Amygdala (tissue), 56 donors: ENCODE measurements at places on chromosomes 3 and 15.

- no peak for DNase-seq
Measured at GRCh38 chr3:187165144-187165543, 25.8 kb upstream of the RPL39L start.

DNA sequence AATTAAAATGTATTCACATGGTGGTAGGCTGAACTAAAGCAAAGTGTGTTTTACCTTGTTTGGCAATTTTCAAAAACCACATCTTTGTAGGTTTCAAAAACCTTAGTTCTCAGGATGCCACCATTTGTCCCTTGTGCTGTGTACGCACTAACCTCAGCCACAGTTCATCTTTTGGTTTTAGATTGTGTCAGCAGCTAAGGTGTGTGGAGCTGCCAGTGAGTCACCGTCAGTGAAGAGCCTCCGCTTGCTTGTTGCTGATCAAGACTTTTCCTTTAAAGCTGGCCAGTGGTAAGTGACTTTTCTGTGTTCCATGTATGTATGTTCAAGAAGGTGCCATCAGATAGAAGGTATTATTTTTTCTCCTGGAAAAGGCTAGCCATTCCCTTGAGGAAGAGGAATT lies 21.1 kb downstream of the OXNAD1 start:
- no peak for DNase-seq

- no peak for DNase-seq
Measured at GRCh38 chr15:98745650-98746374, 97.5 kb downstream of the IGF1R start.

- no peak for DNase-seq
Measured at GRCh38 chr3:170372190-170372879, 14.8 kb downstream of the SKIL start.

- no peak for DNase-seq
Measured at GRCh38 chr15:65906396-65906795, 37.1 kb downstream of the RAB11A start.

- DNase-seq, result no peak
Measured at GRCh38 chr15:69754313-69754712, 301.7 kb downstream of the RPLP1 start.

DNA sequence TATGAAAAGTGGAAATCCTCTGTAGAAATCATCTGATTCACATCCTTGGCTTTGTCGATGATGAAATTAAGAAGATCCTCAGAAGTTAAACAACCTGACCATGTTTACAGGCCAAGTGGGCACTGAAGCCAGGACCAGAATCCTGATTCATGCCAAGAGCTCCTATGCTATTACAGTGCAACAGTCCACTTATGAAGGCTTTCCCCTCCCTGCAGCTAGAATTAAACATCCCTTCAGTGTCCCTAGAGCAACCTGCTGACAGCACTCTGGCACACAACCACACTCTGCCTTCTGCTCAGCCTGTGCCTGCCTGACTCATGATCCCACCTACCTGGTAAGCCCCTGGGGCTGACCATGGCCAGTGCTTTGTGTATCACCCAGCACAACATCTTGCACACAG lies 33.8 kb downstream of the TXNRD3 start:
- DNase-seq, result no peak
